ENCODE measurements at places on chromosomes 4 and X. TPM values are rescaled to one million over a fixed set of nuclear protein-coding genes. Genes with fewer than 3 reads are reported as not detected.

The SCFD2 gene
- total RNA-seq = 27.4 TPM

The IL1RAPL1 gene
- 0.46 TPM for total RNA-seq

The SPP1 gene
- total RNA-seq = 1.3 TPM

The GPM6B gene
- total RNA-seq = 0.65 TPM

The ARMCX2 gene
- 76.7 TPM for total RNA-seq

The EFNB1 gene
- 13.9 TPM for total RNA-seq

The FRMD7 gene
- 0.09 TPM for total RNA-seq

The STAP1 gene
- not detected for total RNA-seq

Measured in smooth muscle cell of bladder (primary cell).